ENCODE measurements at places on chromosomes 4 and X.

DNA sequence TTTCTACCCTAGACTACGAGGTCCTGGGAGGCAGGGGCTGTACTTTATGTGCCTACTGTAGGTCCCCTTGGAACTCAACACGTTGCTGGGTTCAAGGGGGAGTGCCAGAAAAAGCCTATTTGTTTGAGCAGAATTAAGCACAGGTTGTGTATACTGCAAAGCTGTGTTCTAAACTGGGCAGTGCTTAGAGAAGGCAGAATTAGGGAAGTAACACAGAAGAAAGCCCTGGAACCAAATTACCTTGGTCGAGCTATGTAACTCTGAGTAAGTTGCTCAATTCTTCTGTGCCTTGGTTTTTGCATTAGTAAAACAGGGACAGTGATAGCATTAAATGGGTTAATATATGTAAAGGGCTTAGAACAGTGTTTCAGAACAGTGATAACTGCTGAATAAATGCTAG, 245.0 kb upstream of the SFRP2 start:
- no peak for DNase-seq

DNA sequence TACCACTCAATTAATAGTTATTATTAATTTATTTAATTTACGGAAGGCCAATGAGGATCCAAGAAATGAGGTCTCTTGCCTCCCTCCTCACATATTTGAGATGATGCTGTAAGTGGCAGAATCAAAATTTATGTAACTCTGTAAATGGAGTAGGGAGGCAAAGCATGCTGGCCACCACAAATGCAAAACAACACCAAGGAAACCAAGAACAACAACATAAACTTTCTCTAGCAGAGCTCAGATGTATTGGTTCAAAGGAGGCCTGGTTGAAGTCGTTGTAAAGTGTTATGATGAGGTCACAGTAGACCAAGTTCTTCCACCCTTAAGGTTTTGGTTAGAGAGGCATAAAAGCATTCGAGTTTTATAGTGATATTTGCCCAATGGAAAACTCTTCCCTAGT, 194.8 kb upstream of the FAT1 start:
- DNase-seq: no peak

- no peak for DNase-seq
These were observed 89.3 kb downstream of the GPR143 start for GRCh38 chrX:9676306-9676705.

- DNase-seq: no peak
These were observed 7.2 kb downstream of the SAT1 start for GRCh38 chrX:23790155-23790497.

DNA sequence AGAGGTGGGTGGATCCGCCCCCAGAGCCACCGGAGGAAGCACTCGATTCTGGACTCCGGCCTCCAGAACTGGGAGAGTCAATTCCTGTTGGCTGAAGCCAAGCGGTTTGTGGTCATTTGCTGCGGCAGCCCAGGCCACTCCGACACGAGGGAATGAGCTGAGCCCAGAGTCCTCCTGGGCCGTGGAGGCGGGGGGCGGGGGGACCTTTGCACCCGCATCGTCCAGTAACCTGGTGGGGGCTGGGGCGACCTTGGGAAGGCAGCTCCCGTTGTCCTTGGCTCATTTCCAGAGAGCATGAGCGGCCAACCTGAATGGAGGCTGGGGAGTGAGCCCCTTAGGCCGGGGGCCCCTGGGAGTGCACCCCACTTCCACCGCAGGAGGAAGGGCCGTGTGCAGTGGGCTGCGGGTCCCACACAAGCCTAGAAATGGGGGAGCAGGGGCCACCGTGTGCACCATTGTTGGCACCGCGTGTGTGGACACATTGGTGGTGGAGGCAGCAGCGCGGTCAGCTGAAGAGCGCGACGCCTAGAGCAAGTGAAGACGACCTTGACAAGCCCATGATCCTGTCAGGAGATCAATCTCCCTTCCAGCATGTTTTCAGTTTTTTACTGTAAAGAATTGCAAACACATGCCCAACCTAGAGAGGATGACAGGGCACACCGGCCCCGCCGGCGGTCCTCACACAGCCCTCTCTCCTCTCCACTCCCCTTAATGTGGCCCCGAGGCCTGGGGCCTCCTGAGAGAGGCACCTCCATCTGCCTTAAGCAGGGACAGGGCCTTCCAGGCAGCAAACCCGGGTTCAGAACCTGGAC, 19.9 kb upstream of the DUSP9 start:
- DNase-seq: no peak

GRCh38 chrX:43631841-43632240, 24.3 kb upstream of the MAOA start:
- DNase-seq: no peak

DNA sequence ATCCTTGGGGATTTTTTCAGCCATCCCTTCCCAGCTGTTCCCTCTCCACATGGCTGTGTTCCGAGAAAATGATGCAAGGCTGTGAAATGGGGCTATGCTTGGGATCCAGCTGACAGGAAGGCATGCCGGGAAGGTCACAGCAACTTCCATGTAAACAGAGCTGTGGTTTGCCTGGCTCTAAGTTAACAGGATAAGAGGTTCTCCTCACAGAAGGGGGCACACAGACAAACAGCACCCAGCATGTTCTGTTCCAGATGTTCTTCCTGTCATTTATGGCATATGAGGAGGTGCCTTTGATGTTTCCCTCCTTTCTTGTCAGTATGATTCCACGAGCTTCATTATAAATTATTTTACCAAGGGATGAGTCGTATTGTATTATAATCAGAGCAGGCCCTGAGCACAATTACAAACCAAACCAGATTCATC, 220.7 kb downstream of the ANTXR2 start:
- DNase-seq: no peak

DNA sequence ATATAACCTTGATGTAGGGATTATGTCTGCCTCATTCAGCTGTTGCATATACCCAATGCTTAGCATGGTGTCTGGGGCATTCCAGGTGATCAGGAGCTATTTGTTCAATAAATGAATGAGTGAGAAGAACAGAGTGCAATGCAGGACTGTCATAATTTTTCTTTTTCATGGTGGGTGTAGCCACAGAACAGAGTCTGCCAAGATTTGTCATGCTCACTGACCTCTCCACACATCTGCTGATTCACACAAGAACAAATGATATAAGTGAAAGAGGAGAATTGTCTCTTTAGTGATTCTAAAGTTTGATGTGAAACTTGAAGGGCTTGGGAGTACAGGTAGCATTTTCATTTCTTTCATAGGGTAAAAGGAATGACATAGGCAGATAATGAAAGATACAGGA, 64.4 kb upstream of the TEX13D start:
- DNase-seq: no peak

DNA sequence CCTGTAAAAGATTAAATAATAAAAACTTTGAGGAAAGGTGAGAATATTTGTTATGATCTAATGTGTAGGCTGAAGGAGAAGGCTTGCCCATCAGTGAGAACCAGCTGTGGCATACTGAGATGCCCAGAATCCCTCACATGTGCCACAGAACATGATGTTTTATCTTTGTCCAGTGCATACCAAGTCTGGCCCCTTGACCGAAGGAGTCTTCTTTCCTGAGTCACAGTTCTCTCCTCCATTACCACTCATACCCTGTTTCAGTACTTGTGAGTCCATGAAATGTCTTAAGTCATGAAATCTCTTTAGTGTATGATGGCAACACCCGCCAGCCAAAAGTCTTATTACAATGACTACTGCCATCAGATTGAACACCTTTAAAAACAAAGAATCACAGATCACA, 42.7 kb downstream of the PPARGC1A start:
- DNase-seq: no peak

GRCh38 chr4:855880-856224, 29.9 kb upstream of the CPLX1 start:
- no peak for DNase-seq

GRCh38 chrX:42219231-42219630, 295.9 kb upstream of the CASK start:
- DNase-seq: no peak

DNA sequence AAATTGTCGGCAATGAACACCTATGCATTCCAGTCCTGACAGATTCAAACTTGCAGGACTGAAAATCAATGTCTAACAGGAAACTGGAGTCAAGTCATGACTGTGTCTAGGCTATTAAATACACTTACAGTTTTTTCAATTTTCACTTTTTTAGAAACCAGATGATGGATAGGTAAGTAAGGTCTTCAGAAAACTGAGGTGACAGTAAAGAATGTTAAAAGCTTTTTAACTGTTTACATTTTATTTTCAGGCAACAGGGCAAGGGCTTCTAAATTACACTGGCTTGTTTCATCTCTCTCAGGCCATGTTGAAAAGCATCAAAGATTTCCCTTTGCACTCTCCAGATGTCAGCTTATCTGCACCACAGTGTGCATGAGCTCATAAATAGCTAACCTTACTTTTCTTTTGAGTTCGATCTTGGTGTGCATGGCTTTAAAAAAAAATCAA, 65.2 kb downstream of the SEC24D start:
- DNase-seq: no peak

DNA sequence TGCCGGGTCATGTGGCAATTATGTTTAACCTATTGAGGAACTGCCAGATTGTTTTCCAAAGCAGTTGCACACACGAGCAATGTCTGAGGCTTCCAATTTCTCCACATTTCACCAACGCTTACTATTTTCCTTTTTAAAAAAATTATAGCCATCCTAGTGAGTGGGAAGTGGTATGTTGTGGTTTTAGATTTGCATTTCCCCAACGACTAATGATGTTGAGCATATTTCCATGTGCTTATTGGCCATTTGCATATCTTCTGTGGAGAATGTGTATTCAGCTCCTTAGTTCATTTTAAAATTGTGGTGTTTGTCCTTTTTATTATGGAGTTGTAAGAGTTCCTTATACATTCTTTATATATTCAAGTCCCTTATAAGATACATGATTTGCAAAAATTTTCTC, 60.2 kb downstream of the MTMR1 start:
- no peak for DNase-seq

GRCh38 chr4:173415885-173416653, 17.2 kb upstream of the SCRG1 start:
- DNase-seq: no peak

GRCh38 chr4:118917582-118917981, 28.9 kb downstream of the SYNPO2 start:
- no peak for DNase-seq

GRCh38 chr4:40626183-40626990, 3.3 kb downstream of the RBM47 start:
- DNase-seq: no peak

- DNase-seq: no peak
These were observed 59.6 kb downstream of the DRD5 start for GRCh38 chr4:9841072-9841471.

DNA sequence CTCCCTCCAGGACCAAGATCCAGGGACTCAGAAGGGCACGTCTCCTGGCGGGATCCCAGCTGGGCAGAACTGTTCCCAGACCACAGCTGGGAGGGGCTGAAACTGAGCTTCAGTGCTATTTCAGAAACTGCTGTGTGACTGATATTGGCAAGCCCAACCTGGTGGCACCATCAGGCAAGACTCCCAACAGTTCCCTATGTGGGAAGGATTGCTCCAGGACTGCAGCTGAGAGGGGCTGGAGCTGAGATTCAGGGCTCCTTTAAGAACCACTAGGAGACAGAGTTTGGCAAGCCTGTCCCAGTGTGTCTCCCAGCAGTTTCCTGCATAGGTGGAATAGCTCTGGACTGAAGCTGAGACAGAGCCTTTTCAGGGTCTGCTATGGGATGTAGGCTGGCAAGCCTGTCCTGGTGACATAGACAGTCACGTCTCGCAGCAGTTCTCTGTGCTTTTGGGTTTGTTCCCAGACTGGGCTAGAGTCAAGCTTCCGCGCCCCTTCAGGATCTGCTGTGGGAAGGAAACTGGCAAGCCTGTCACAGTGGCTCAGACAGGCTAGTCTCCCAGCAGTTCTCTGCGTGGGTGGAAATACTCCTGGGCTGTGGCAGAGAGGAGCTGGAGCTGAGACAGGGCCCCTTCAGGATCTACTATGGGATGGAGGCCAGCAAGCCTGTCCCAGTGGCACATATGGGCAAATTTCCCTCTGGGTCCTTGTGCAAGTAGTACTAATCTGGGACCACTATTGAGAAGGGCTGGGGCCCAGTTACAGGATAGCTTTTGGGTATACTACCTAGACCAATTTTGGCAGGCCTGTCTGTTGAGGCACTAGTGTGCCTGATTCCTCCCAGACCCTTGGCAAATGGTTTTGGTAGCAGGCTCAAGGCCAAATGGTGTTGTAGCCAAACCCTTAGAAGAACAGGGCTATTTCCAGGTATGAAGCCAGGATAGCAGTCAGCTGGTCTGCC, 20.2 kb upstream of the MED14 start:
- no peak for DNase-seq

DNA sequence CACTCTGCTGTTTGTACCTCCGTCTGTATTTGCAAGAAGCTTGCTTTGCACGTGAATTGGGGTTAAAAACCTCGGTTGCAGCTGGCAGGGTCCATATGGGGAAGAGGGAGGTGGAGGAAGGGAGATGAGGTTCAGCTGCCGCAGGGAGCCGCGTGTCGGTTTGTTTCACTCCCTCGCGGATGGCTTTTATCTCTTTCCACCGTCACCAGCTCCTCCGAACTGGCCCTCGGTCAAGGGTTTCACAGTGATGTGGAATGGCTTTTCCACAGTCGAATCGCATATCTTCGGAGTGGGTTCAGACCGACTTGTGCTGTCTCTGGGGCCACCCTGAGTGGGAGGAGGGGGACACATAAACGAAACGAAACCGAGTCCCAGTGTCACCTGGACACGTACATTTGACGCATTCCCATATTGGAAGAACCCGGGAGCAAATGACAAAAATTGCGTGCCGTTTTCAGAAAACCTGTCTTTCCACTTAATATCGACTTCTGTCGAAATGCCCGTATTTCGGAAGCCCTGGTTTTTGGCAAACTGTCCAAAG, 929 bp downstream of the ZBTB33 start:
- DNase-seq: no peak

DNA sequence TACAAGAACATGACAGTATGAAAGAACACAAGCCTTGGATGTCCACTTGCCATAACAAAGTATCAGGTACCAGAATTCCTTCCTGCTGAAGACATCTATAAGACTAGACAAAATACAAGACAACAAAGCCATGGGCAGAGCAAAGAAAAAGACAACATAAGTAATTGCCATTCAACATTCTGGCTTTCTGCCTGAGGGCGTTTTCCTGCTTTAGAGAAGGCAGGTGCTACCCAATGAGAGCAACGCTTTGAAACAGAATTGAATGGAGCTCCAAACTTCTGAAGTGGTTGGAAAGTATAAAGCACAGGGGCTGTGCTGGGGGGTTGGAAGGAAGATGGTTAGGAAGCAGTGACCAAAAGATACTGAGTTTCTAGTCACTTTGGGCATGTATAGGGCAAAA, 30.1 kb downstream of the PDE5A start:
- DNase-seq: no peak

DNA sequence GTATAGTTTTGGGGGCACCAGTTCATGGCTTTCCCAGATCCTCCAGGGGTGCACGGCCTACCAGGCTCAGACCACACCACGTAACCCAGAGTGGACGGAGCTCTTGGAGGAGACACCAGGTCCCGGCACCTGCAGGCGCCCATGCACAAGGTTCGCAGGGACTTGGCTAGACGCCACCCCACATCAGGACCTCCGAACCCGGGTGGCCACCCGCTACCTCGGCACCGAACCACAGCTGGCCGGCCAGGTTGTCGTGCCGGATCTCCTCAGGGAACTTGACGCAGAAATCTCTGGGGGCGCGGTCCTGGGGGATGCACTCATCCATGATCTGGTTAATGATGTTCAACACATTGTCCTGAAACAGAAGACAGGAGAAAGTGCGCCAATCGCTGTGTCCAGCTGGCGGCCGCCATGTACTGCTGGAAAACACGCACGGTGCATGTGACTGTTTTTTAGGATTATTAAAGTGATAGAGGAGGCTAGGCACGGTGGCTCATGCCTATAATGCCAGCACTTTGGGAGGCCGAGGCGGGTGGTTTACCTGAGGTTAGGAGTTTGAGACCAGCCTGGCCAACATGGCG, 77.1 kb downstream of the ZFYVE28 start:
- no peak for DNase-seq

GRCh38 chrX:41518127-41518840, 71.1 kb downstream of the NYX start:
- DNase-seq: no peak

Measured in T-helper 22 cell (primary cell).